ENCODE measurements at places on chromosomes 3 and 15.

- DNase-seq, result no peak
Observed at GRCh38 chr15:48592221-48592731, 53.2 kb downstream of the FBN1 start.

DNA sequence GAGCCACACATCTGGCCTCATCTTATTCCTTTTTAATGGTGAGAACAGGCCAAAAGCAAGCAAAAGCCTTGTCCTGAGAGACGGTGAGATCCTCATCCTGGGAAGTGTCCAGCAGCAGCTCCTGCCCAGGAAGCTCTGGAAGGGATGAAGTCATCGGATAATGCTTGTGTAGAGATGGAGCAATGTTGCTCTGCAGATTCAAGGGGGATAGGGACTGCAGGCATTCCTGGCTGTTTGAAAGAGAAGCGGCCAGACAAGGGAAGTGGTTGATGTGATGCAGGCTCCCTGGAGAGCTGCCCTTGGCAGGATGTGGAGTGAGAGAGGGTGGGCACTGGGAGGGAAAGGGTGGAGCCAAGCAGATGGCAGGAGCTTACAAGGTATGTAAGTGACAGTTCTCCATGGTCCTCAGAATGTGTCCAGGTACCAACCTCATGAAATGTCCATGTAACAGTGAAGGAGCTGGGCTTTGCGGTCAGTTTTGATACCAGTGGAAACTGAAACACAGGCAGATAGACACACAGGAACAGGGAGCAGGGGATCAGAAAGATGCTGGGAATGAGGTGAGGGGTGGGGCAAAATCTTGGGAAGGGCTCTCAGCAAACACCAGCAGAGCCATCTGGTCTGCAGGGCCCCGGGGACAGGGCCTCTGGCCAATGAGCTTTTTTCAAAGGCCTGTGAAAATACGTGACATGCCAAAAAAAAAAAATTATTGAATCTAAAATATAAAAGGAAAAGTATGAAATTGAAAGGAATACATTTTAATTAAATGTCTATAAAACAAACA is 32.2 kb upstream of the LACTB start:
- DNase-seq, result no peak

- DNase-seq, result no peak
Observed at GRCh38 chr3:12709334-12709733, 45.4 kb upstream of the RAF1 start.

DNA sequence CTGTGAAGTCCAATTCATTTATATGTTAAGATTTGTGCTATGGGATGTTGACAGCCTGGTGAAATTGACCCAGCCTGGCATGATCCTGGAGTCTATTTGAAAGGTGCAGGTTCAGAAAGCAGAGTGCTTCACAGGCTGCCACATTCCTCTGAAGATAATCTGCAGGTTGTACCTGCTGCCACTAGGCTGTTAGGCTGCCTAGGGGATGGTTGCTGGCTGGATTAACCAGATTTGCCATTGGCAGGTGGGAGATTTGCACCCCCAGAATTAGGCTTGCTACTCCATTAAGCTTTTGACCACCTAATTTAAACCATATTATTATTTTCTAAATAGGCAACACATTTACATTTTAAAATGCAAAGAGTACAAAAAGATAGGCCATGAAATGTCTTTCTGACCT is 85.8 kb upstream of the RASGRP1 start:
- no peak for DNase-seq

DNA sequence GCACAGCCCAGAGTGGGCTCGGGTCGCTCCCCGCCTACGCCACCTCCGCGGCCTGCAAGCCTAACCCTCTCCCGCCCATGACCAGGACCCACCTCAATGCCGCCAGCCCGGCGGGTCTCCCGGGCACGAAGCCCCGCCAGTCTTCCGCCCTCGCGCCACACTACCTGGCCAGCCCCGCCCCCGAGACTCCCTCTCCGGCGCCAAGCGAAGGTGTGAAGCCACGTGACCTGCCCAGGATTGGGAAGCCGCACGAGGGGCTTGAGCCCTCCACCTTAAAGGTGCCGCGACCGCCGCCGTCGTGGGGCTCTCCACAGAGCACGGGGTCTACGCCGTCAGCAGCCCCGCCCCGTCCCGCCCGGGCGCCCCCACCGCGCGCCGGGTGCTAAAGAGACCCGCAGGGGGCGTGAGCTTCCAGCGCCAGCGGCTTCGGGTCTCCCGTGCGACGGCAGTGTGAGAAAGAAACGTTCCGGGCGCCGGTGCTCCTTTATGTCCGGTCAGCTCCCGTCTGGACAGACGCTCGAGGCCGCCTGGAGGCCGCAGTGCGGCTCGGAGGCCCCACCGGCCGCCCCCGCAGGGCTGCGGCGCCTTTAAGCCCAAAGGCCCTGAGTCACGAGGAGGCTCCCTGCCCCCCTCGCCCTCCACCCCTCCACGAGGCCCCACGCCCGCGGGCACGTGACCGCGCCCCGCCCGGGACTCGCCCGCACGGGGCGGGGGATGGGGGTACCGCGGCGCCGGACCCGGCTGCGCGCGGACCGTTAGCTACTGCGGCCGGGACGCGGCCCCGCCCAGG is at the start of gene CPEB1:
Gene CPEB1 (minus strand): TSS at position 319 of the 790 bp plus-strand sequence. CDS start 18,904 bp downstream, outside the sequence.
- peak; percentile 43 for DNase-seq

DNA sequence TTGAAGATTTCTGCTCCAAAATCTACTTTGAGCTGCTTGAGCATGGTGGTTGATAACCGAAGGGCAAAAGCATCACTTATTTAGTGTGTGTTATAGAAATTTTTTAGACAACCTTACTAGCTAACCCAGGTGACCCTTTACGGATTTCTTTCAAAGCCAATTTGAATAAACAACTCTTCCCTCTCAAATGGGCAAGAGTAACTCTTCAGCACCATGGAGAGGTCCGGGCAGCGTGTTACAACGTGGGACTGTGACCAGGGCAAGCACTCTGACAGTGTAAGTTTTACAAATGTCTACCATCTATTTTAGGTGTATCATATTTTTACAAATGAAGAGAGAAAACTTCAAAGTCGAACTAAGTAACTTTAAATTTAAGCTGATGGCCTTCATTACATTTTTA is 471.8 kb downstream of the MFSD1 start:
- DNase-seq, result no peak

GRCh38 chr15:91408476-91409076 is 308.5 kb downstream of the SV2B start:
- no peak for DNase-seq

- no peak for DNase-seq
Observed at GRCh38 chr3:95711789-95712188, 1102.6 kb upstream of the EPHA6 start.

GRCh38 chr3:5505163-5505562 is 317.7 kb downstream of the EDEM1 start:
- no peak for DNase-seq

DNA sequence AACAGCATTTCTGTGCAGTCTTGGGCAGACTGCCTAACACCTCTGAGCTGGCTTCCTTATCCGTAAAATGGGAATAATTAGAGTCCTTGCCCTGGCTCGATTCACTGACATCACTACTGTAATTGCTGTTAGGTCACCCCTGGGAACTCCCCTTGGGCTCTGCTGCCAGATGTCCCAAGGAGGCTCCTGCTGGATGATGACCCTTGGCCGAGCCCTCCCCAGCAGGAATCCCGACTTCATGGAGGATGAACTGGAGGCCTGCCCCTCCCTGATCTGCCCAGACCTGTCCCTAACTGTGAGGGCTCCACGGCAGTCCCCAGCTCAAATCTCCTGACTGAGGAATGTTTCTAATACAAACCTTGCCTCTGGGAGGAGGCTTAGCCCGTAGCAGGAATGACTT is 18.0 kb downstream of the ESYT3 start:
- DNase-seq, result no peak

GRCh38 chr3:22012471-22012870 is 261.5 kb upstream of the ZNF385D start:
- DNase-seq, result no peak

- no peak for DNase-seq
Observed at GRCh38 chr15:83275412-83275811, 9.1 kb downstream of the BNC1 start.

- no peak for DNase-seq
Observed at GRCh38 chr15:88238618-88239430, 17.7 kb downstream of the NTRK3 start.

- DNase-seq, result no peak
Observed at GRCh38 chr3:178508443-178508825, 27.8 kb upstream of the KCNMB2 start.

- no peak for DNase-seq
Observed at GRCh38 chr3:102233881-102234280, 200.9 kb upstream of the ZPLD1 start.

DNA sequence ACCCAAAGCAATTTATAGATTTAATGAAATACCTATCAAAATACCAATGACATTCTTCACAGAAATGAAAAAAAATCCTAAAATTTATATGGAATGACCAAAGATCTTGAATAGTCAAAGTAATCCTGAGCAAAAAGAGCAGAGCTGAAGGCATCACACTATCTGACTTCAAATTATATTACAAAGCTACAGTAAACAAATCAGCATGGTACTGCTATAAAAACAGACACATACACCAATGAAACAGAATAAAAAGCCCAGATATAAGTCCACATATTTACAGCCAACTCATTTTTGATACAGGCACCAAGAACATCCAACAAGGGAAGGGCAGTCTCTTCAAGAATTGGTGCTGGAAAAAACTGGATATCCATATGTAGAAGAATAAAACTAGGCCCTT is 54.9 kb upstream of the TMEM158 start:
- DNase-seq, result no peak

GRCh38 chr3:187252311-187252710 is 39.2 kb downstream of the MASP1 start:
- no peak for DNase-seq

DNA sequence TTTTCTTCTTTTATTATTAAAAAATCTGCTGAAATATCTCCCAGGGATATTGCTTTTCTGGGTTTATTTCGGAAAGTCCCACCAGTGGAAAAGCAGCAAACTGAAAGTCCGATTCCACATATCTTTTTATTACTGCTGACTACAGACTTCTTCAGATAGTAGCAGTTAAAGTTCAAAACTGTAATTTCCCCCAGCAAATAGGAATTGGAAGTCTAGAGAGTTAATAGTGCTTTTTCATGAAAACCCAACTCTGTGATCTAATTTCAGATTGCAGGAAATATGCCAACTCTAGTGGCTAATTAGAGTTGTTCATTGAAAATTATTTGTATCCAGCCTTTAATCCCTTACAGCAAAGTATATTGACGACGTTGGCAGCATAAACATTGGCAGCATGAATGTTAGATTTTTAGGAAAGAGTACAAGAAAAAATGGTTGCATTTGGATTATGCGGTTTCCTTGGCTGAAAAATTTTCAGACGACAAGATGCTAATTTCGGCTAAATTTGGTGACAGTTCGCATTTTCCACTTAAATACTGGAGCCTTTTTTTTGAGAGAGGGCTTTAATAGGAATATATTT is 472.9 kb upstream of the CBLB start:
- no peak for DNase-seq

GRCh38 chr3:58884453-58884852 is 165.4 kb downstream of the CFAP20DC start:
- no peak for DNase-seq

DNA sequence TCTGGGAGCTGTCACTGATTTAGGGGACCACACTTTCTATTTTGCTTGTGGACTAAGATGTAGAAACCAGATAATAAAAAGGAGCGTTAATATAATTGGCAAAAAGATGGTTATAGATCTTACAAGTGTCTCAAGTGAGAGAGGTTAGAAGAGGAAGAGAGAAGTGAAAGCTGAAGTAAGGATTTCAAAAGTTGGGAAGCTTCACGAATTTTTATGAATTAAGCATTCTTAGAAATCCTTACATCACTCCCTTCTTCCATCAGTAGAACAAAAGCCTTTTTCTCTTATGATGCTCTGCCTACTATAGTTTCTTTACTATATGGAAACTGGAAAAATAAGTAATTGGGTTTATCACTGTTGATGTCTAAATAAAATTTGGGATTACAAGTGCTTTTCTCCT is 146.5 kb downstream of the FNDC3B start:
- DNase-seq, result no peak

- DNase-seq, result no peak
Observed at GRCh38 chr3:72661115-72661457, 187.2 kb downstream of the SHQ1 start.

DNA sequence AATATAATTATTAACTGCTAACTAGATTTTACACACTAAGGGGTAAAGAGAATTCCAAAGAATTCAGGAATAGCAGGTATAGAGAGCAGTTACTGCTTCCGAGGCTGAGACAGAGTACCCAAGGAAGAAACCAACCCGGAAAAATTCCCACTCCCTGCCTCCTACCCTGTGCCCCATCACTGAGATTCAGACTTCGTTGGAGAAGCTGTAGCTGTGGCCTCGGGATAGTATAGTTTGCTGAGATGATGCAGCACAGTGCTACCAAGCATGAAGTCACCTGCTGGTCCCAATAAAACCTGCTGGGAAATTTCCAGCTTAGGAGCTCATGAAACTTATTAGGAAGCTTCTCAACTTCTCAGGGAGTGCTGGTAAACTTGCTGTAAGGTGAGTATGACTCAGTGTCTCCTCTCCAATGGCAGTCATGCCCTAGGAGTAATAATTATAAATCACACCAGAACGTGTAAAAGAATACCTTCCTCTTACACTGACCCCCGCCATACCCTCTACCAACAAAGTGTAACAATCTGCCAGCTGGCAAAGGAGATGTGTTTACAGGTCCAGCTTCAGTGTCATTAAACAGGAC is 215.2 kb upstream of the ROBO2 start:
- DNase-seq, result no peak

GRCh38 chr3:186456731-186457191 is 87.4 kb downstream of the CRYGS start:
- no peak for DNase-seq

- no peak for DNase-seq
Observed at GRCh38 chr3:129888771-129889170, 4.7 kb downstream of the TMCC1 start.

- no peak for DNase-seq
Observed at GRCh38 chr3:125300416-125300815, 74.7 kb downstream of the ZNF148 start.

GRCh38 chr3:188407158-188407880 is 253.4 kb downstream of the LPP start:
- DNase-seq, result no peak

GRCh38 chr15:90686435-90687218 is 30.5 kb upstream of the BLM start:
- DNase-seq, result no peak

- DNase-seq, result no peak
Observed at GRCh38 chr3:15089201-15089600, 9.7 kb downstream of the RBSN start.

DNA sequence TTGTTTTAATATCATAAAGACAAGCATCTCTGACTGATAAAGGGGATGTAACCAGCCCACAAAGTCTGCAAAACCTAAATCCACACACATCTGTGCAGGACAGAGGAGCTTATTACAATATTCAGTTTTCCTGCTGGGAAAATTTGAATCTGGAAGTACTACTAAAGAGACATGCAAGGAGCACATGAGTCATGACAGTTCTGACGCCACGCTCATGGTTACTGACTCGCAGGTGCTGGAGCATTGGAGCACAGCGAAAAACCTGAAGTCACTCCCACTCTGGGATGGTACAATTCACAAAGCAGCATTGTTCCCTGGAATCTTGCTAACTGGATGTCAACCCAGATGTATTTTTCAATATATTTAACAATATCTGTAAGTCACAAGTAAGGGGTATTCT is 7.6 kb upstream of the ISL2 start:
- DNase-seq, result no peak

GRCh38 chr3:38533285-38533976 is 37.3 kb downstream of the EXOG start:
- no peak for DNase-seq

Data from activated naive CD8-positive, alpha-beta T cell treated with anti-CD3 and anti-CD28 coated beads, Interleukin-2, amount 10 ng/mL, durations not matched to agents 7 days and 5 days (primary cell).